ENCODE measurements at places on chromosomes 11 and 22. TPM values are rescaled to one million over a fixed set of nuclear protein-coding genes. Genes with fewer than 3 reads are reported as not detected.

ANGPTL5 gene
- total RNA-seq = not detected

CARD18 gene
- not detected for total RNA-seq

GRCh38 chr11:11973361-11973800 lies 35.0 kb downstream of the DKK3 start:
- peak; percentile 74 for DNase-seq

- no peak for DNase-seq
Measured at GRCh38 chr11:35348898-35349687, 70.3 kb downstream of the SLC1A2 start.

DNA sequence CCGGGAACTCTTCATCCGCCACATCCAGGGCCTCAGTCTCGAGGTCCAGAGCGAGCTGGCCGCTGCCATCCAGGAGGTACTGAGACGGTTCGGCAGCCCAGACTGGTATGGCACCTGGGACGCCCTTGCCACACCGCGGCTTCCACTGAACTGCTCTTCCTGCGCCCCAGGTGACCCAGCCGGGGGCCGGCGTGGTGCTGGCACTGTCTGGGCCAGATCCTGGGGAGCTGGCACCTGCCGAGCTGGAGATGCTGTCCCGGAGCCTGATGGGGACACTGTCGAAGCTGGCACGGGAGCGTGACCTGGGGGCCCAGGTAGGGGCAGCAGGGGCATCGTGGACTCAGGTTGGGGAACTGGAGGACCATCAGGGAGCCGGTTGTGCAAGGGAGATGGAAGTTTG lies 1.4 kb downstream of the CCDC88B start:
- DNase-seq = no peak

DNA sequence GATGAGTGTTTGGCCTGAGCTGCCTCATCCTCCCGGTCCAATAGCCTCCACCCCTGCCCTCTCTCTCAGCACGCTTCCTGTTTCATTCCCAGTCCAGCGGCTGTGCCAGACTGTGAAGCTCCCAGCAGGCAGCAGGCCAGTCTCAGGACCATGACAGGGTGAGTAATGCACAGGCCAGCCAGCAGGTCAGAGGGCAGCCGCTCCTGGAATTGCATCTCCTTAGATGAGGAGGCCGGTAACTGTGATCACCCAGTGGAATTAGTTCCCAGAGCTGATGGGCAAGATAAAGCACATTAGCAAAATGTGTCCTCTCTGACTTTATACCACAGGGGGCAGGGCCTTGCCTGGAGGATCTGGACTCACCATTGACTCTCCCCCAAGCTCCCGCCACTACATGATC lies 251.2 kb downstream of the ETS1 start:
- DNase-seq = peak; percentile 32

RAB39A gene
- total RNA-seq = 0.73 TPM

DNA sequence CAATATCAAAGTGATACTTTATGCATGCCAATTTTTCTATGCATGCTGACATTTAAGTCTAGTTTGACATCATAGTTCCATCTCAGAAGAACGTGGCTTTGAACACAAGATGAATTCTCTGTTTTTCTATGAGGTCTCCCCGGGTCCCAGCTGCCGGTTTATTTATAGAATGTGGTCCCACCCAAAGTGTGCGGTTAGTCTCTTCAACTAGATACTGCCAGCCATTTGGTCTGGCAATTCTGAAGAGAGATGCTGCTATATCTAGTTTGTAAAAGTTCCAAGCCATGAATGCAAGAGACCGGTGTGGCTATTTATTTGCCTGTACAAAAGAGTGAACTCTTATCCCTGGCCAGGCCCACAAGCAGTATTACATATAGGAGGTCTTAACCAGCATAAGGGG lies 9.2 kb downstream of the OR5A2 start:
- DNase-seq = no peak

TSPAN32 gene
- not detected for total RNA-seq

DNA sequence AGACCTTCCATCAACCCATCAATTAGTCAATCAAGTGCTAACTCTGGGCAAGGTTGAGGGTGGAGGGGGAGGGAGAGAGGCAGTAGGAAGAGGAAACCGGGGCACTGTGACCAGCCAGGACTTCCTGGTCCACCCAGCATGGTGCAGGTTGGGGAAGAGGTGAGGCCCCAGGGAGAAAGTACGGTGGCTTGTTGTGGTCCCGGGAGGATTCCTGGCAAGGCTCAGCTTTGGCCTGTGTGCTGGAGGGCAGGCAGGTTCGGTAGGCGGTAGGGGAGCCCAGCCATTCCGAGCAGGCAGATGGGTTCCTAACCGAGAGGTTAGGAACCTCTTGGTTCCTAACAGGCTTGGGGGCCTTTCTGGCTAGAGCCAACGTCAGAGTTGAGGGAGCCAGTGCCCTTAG lies 10.8 kb downstream of the ST14 start:
- no peak for DNase-seq

- no peak for DNase-seq
Measured at GRCh38 chr22:49771266-49772065, 56.2 kb downstream of the BRD1 start.

Data from stomach (tissue), 19 donors.